ENCODE measurements at places on chromosomes 11 and 22. TPM values are rescaled to one million over a fixed set of nuclear protein-coding genes. Genes with fewer than 3 reads are reported as not detected.

DNA sequence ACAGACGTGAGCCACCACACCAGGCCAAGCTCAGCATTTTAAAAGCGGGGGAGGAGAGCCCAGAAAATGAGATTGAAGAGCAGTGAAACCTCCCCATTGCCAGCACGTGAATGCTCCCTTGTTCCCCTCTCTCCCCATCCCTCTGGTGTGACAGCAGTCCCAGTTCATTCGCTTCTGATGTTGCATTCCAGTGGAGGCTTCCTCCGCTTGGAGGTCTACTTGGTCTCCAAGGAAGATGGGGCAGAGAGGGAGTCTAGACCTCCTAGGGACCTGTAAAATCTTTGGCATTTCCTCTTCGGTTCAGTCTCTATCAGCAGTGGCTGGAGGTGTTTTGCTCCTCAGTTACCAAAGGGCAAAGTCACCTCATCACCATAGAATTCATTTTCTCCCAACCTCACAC is 30.2 kb upstream of the EP300 start:
- no peak for DNase-seq

The VSIG10L2 gene
- 0.50 TPM for total RNA-seq

The CADM1 gene
- 39.1 TPM for total RNA-seq

- no peak for DNase-seq
These were observed 7.9 kb downstream of the NCAPD3 start for GRCh38 chr11:134215836-134216235.

The GGTLC2 gene
- not detected for total RNA-seq

- no peak for DNase-seq
These were observed 10.9 kb downstream of the RAB38 start for GRCh38 chr11:88164320-88164719.

- peak; percentile 41 for DNase-seq
These were observed 52.5 kb upstream of the SUSD2 start for GRCh38 chr22:24128631-24129262.

DNA sequence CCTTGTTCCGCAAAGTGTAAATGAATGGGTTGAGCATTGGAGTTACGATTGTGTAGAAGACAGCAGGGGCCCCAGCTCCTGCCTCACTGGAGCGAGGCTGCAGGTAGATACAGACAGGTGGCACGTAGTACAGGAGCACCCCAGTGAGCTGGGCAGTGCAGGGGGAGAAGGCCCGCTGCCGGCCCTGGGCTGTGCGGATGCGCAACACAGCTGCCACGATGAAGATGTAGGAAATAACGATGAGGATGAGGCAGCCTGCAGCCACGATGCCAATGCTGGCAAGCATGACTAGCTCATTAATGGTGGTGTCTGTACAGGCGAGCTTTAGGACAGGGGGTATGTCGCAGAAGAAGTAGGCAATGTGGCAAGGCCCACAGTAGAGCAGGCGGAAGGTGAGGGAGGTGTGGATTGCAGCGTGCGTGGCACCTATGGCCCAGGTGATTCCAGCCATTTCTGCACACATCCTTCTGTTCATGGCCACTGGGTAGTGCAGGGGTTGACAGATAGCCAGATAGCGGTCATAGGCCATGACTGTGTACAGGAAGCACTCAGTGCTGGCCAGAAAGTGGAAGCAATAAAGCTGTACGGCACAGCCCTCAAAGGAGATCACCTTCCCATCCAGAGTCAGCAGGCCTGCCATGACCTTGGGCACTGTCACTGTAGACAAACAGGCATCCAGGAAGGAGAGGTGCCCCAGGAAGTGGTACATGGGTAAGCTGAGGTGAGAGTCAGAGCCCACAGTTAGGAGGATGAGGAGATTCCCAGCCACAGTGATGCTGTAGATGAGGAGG is 616 bp downstream of the OR10S1 start:
- DNase-seq, result no peak

DNA sequence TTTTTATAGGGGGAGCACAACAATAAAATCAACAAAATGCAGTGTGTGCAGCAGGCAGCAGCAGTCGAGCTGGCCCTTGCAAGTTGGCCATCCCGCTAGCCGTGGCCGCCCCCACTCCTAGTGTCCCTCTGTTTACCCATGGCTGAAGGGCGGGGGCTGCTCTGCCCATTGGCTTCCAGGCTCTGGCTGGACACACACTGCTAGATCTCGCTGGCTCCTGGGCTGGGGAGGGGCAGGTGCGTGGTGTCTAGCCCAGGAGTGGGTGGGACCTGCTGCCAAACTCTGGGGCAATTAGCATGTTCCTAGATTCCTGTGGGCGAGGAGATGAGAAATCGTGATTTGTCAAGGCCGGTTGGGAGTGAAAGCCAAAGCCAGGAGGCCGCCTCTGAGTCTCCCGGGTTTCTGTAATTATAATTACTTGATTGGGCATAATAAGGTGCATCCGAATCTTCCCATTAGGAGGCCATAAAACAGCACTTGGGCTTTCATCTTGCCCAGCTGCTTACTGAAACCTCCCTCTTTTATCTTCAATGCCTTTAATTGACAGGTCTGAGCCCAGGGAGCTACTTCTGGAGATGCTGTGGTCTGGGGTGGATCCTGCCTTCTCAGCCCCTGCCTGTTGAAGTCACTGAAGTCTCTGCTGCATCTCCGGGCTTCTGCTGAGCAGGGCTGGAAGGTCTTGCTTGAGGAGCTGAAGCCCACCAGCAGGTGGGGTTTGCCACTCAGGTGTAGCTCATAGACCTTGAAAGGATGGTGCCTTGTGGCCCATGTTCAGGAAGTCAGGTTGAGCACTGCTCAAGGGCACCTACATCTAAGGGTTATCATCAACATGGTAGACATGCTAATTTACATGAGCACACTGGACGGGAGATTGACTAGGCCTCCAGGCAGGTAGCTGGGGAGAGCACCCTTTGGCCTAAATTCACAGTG is 44.5 kb upstream of the DKK3 start:
- no peak for DNase-seq

DNA sequence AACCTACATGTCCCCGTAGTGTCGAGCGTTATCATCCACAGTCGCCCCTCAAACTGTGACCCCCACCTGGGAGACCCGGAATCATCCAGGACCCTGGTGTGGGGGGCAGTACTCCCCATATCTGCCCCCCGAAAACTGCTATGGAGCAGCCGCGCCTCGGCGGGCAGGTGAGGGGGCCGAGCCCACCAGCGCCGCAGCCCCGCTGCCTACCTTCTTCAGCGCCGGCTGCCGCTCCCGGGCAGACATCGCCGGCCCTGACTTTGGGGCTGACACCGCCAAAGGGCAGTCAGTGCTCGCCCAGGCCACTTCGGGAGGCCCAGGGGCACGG is 825 bp downstream of the ARHGAP20 start:
- DNase-seq, result no peak

The PCNX3 gene
- 13.9 TPM for total RNA-seq

DNA sequence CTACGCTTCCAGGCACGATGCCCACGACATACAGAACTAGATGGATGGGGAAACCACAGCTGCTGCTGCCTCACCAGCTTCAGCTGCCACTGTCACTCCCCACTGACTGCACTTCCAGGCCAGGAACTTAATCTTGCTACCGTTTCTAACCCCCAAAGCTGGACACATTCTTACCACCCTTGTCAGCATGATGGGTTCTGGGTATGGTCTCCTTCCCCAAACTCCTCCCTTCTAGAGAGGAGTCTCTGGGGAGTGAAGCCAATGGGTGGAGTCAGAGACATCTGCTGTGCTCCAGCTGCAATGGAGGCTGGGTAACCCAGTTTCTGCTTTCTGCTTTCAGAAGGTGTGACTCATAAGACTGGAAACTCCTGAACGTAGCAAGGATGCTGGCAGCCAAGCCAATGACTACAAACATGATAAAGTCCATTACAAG is 87.0 kb upstream of the THY1 start:
- DNase-seq, result peak; percentile 61

- DNase-seq, result no peak
These were observed 154.6 kb downstream of the TRIM29 start for GRCh38 chr11:119983240-119983732.

DNA sequence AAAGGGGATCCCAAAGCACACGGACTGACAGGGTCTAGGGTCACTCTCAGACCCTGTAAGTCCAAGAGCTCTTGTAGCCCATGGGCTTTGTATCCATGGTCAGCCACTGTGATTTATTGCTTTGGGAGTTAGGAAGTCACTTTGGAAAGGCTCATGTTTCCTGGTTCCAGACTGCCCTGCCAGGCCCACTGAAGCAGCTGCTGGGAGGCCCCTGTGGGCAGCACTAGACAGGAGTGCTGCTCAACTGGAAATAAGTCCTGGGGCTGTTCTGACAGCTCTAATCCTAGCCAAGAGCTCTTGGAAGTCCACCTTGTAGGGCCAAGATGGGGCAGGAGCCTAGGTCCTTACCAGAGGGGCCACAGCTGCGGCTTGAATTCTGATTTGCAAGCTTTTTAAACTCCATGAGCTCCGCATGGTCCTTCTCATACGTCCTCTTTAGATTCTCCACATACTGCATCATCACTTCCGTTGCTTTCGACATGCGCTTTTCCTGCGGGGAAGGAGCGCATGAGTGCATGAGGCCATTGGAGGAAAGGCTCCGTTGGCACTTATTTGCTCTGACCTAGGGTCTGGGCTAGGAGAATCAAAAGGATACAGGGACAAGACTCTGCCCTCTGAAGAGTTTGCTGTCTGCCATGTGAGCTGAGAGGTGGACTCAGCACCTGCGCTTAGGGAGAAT is 32.2 kb upstream of the LYVE1 start:
- DNase-seq, result no peak

The PHOX2A gene
- total RNA-seq, result not detected

DNA sequence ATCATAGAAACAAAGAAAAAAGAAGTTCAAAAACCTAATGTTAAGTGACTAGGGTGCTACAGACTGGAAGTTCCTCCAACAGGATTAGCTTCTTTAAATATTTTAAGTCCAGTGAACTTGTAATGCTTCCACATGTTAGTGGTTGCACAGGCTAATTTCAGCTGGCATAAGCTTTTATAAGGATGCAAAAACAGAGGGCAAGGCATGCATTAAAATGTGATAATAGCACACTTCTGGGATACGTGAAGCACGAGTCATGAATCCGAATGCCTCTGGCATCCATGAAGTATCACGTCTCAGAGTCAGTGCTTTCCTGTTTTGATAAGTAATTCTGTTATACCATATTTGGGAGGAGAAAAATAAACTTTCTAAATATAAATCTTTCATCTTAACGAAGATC is 106.8 kb downstream of the DCDC1 start:
- no peak for DNase-seq

The GSTT2B gene
- total RNA-seq, result 9.7 TPM

- DNase-seq, result no peak
These were observed 481.8 kb downstream of the BRD1 start for GRCh38 chr22:49345896-49346295.

- peak; percentile 78 for DNase-seq
These were observed 104.2 kb downstream of the MICAL3 start for GRCh38 chr22:17920145-17920605.

The TTC36 gene
- total RNA-seq, result 0.63 TPM

DNA sequence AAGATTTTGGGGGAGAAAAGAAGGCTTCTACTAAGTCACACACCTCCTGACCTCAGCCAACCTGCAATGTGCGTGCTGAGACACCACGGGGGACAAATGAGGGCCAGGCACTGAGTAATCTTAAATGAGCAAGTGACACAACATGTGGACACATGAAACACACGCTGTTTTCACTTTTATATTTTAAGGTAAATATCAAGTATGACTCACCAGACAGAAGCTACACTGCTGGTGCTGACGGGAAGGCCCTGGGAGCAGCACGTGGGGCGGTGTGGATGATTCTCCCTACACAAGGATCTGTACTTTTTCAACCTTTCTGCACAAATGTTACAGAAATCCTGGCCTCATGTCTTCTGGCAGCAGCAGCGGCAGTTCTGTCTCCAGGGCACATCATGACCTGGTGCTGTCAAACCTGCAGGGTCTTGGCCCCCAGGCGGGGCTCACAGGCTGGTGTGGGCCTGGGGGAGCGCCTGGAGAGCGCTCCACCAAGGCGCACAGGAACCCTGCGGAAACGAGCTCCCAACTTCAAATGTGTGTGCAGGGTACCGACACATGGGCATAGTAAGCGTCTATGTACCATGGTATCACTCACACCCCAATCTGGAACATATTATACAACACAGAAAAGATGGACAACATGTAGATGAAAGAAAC is 61.7 kb downstream of the DGCR2 start:
- no peak for DNase-seq

DNA sequence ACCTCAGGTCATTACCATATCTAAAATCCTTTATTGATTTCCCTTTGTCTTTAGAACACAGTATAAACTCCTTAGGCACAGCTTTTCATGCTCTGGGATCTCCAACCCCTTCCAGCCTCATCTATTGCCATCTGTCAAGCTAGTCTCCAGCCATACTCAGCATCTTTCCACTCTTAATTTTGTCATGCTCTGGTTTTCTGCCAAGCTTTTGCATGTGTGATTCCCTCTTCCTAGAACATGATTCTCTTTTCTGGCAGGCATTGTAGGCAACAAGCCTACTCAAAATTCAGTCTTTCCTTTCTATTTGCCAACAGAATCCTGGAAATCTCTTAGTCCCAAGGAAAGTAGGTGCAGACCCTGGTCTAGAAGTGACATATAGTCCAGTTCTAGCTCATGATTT is 35.5 kb upstream of the SLC6A5 start:
- no peak for DNase-seq

GRCh38 chr11:93772123-93772522 is 12.0 kb upstream of the MED17 start:
- no peak for DNase-seq

DNA sequence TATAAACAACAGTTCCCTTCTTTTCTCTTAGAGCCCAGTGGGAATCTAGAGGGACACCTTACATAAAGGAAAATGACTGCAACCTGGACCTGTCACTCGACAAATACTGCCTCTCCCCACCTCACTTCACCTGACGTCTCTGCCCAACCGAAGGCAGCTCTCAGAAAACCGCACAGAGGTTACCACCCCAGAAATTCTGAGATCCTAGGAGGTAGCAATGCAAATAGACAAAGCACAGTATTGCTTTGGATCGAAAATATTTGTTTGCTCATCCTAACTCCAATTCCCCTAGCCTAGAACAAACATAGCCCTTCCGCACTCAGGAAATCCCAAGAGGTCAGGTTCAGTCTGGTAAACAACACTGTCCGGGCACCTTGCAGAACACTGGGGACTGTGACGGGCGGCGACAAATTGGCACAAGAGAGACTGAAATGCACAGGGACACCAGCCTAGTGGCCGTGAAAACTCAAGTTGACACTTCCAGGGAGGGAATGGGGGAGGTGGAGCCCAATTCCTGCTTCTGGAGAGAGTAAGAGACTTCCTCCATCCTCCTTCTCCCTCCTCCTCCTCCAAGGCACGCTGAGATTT is 420 bp upstream of the TRIM44 start:
- DNase-seq, result no peak

The OR56A1 gene
- not detected for total RNA-seq

DNA sequence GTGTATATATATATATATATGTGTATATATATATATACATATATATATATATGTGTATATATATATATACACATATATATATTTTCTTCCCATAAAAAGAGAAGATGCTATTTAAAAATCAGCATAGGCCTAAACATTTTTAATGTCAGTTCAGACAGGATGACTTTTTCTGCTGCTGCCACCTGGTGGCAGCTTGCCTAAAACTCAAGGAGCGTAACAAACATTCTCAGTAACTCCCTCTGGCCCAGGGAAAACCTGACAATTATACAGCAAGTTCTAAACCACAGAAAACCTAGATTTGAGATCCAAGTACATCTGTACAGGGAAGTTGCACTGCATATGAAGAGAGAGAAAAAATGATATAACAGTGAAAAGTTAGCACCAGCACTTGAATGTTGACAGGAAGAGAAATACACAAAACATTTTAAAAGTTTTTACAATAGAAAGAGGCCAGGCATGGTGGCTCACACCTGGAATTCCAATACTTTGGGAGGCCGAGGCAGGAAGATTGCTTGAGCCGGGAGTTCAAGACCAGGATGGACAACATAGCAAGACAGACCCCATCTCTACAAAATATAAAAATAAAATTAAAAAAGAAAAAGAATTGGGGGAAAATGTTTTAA is 16.6 kb downstream of the OR8A1 start:
- DNase-seq, result peak; percentile 68
